Amniotic epithelial cell (primary cell): ENCODE measurements at places on chromosomes 1 and 21.
A peak's percentile ranks its signal among the peaks of the same experiment; 100 is the strongest.

- no peak for DNase-seq
Measured at GRCh38 chr1:193118194-193118593, 3.6 kb upstream of the CDC73 start.

GRCh38 chr21:46168659-46169386 lies 13.4 kb upstream of the FTCD start:
- no peak for DNase-seq

GRCh38 chr1:229984310-229984991 lies 82.6 kb upstream of the GALNT2 start:
- DNase-seq = no peak

- peak; percentile 46 for DNase-seq
Measured at GRCh38 chr1:162916821-162917613, 56.0 kb upstream of the CCDC190 start.

GRCh38 chr1:201544710-201545109 lies 5.8 kb downstream of the NAV1 start:
- DNase-seq = no peak

DNA sequence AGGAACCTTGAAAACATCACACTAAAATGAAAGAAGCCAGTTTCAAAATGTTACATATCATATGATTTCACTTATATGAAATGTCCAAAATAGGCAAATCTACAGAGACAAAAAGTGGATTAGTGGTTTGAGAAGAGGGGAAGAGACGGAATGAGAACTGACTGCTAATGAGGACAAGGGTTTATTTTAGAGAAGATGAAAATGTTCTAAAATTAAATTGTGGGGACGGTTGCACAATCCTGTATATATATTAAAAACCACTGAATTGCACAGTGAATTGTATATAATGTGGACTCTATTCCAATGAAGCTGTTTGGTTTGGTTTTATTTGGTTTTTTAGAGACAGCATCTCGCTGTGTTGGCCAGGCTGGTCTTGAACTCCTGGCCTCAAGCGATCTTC lies 35.6 kb downstream of the PRPF38A start:
- no peak for DNase-seq

GRCh38 chr1:118366286-118366685 lies 181.3 kb upstream of the SPAG17 start:
- DNase-seq = no peak

DNA sequence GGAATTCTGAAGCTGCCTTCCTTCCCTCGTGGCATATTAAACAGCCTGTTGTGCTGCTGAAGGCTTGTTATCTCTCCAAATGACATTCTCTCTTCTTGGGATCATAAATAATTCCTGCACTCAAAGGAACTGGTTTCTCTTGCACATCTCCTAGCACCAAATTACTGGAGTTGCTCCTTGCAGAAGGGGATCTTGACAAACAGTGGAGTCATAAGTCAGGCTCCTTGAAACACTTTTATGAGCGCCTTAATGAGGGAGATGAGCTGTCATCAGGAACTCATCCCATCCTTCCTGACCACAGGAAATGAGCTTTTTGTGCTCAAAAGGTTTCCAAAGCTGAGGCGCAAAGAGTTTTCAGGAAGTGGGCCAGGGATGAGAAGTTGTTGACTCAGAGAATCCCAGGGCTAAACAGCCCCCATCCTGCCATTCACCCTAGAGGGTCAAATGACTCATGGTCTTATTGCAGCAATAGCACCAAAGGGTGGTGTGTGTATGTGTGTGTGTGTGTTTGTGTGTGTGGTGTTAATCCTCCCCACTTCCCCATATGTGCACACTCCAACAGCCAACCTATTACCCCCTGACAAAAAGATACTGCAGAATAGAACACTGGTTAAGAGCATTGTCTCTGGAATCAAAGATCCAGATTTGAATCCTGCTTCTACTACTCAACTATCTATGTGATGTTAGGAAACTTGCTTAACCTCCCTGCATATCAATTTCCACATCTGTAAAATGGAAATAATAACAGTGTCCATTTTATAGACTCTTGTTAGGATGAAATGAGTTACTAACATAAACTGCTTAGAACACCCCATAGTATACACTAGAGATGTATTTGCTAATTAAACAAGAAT lies 2.8 kb upstream of the PHC2 start:
- peak; percentile 100 for DNase-seq

GRCh38 chr1:52600533-52601179 lies 1.5 kb upstream of the GPX7 start:
- no peak for DNase-seq

DNA sequence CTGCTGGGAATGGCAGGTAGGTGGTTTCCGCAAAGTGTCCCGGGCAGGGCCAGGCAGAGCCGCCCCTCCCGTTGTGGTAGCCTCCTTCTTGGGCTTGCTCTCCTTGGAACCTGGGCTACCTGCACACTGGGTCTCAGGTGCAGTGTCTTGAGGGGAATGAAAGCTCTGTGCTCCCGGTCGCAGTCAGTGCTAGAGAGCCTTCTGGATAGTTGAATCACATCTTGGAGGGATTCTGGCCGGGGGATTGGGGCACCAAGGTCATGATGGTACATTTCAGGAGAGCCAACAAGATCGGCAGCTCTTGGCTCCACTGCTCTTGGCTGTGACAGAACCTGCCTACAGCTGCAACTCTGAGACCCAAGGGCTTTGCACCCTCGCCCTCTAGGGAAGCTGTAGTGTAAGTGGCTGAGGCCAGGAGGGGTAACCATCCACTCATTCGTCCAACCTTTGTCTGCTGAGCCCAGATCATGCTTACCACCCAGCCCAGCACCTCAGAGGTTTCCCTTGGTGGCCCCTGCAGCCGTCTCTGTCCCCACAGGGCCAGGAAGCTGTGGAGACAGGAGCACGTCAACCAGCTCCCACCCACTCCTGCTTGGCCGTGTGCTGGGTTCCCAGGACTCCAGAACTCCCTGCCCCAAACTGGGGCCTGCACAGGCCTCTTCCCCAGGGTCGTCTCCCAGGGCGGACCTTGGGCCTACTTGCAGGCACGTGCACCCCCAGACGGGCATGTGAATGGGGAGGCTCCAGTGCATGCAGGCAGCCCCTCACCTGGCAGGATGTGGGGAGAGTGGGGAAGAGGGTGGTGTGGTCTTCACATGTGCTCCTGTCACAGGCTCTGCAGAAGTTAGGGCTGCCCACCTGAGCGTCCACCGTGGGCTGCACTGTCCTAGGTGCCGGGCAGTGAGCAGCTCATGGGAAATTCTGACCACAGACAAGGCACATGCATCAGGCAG lies 40.0 kb downstream of the NTPCR start:
- no peak for DNase-seq

DNA sequence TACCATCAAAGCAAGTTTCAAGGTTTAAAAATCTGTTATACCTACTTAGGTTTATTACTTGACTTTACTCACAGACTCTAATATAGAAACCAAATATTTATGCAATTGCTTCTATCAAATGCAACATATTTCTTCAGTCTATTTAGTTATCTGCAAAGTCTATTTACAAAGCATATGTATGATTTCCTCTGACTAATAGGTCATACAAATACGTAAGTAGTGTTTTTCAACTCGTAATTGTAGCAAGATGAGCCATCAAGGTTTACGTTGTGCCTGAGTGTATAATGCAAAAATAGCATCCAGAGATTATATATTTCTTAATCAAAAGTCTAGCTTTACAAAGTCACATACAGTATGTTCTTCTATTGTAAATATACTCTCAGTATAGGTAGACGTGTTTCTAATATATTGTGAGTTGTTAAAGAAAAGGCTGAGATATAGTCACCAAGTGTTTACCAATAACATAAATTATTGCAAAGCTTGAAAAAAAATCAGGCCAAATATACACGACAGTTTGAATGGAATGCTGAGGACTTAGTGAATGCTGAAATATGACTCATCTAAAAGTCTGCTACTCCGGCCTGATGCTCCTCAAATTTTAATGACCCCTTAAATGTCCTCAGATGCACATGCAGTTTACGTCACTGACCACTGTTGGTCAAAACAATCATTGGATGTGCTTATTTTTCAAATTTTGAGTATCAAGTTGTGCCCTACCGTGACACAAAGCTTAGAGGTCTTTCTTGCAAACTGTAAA lies 48.4 kb downstream of the ADAMTS5 start:
- peak; percentile 61 for DNase-seq

GRCh38 chr1:37692834-37693175 lies 489 bp downstream of the CDCA8 start:
- no peak for DNase-seq

GRCh38 chr1:174795806-174796205 lies 203.9 kb upstream of the CACYBP start:
- DNase-seq = no peak

DNA sequence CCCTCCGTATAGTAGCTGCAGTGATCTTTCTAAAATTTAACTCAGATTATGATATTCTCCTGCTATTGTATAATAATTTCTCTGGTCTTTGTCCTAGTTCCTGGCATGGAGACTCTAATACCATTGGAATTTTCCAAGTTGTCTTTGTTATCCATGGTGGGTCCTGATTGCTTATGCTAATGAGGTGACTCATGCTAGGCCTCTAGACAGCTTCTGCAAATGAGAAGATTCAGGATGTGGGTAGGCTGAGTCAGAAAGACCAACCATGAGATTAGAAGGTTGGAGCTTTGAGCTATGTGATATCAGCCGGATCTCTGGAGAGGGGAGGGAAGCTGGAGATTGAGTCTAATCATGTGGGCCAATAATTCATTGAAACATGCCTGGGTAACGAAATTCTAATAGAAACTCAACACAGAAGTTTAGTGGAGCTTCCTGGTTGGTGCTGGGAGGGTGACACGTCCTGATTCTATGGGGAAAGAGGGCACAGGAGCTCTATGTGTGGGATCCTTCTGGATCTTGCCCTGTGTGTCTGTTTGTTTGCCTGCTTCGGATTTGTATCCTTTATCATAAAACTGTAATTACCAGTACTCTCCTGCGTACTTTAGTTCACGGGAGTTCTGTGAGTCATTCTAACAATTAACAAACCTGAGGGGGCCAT lies 73.2 kb upstream of the CNIH3 start:
- peak; percentile 99 for DNase-seq

DNA sequence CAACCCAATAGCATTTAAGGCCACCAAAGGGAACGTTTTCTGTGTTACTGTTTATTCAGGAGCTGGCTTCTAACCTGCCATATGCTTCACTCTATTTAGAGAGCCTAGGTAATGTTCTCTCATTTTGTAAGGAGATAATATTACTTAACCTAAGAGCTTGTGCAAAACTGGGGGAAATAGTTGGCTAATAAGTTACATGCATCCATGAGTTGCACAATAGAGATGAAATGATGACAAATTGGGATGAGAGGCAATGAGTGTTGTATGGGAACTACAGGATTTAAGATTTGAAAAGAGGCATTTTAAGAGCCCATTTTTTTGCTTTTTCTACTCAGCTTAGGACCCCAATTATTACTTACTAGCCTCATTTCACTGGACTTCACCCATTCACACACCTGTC lies 151.0 kb downstream of the ST6GALNAC3 start:
- peak; percentile 47 for DNase-seq

DNA sequence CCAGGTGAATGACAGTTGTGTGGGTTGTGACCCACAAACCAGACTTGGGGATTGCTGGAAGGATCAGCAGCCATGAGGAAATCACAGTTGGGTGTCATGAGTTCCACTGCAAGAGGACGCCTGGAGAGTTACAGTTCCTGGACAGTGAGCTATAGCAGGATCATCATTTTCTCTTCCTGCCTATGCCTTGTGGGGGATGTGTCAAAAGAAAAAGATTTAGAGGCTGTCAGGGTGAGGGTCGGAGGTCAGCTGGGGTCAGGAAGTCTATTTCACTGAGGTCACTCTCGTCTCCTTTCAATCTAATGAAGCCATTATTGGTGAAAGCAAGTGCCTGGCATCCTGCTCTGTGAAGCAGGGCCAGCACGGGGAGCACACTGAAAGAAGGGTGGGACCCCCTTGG lies 7.0 kb upstream of the LIN28A start:
- DNase-seq = peak; percentile 39

DNA sequence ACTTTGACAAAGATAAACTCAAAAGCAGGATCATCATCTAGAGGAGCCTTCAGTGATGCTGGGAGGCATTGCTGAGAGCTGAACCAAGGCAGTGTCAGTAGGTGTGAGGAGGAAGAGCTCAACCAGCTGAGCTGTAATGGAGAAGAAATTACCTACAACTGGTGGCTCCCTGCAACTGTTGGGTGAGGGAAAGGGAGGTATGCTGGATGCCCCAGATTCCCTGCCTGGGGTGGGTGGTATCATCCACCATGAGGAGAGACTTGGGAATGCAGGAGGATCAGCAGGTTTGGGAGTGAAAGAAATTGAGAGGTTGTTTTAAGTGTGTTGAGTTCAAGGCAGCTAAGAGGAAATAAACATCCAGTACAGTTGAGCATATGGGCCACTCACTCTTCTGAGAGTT lies 199.8 kb downstream of the DNM3 start:
- no peak for DNase-seq

- no peak for DNase-seq
Measured at GRCh38 chr1:237911911-237912310, 21.2 kb upstream of the ZP4 start.

GRCh38 chr1:92259350-92259749 lies 39.4 kb downstream of the GLMN start:
- peak; percentile 10 for DNase-seq

- DNase-seq = peak; percentile 6
Measured at GRCh38 chr1:81650776-81651175, 150.0 kb upstream of the ADGRL2 start.

DNA sequence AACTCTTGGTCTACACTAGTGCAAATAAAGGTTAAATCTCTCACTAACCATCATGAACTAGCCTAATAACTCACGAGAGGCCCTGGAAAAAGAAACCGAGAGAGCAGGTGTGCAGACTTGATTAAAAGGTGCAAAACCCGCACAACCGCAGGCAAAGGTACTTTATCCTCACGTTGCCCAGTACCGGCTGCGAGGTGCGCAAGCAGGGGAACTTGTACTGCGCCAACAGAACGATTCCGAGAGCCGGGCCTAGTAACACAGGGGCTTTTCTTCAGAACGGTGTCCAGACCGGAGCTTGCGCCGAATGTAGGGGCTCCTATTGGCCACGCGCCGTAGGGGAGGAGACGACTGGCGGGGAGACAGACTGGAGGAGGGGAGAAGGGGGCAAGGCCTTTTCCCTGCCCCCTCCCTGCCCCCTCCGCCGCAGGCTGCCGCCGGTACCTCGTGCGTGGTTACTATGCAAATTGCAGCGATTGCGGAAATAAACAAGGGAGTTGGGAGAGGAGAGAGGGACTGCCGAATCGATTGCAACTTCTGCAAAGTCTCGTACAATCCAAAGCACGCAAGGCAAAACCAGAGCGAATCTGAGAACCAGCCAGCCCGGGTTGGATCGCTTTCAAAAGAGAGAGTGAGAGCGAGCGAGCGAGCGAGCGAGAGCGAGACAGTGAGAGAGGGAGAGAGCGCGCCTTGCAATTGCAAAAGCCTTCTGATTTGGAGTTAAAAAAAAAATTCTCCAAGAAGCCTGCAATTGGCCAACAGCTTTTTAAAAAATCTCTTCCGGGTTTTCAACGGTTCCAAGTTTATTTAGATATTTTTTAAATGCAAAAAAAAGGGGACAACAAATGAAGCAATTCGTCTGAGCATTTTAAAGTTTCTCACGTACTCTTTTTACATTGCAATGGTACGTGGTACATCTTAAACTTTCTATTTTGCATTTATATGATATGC lies 5.4 kb upstream of the NFIA start:
- DNase-seq = peak; percentile 90
